ENCODE measurements at places on chromosomes 2 and 18.

GRCh38 chr2:193428336-193428818, 1233.6 kb upstream of the TMEFF2 start:
- no peak for DNase-seq

GRCh38 chr2:31886700-31887099, 124.1 kb downstream of the MEMO1 start:
- DNase-seq, result no peak

DNA sequence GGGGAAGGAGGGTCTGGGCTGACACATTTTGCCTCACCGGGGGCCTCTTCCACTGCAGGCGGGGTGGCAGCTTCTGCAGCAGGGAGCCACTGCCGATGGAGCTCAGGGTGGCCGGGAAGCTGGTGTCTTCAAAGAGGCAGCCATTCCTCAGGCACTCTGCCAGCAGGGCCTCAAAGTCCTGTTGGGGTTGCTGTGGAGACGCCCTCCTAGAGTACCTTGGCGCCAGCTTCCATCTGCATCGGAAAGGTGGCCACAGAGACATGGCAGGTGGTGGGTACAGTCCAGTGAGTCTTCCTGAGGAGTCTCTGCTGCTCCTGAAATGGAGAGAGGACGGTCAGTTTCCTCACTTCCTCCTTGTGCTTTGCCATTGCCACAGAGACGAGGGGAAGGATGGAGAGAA, 12.1 kb downstream of the CAPN14 start:
- no peak for DNase-seq

GRCh38 chr18:65725251-65726050, 25.4 kb upstream of the CDH7 start:
- no peak for DNase-seq

- no peak for DNase-seq
Measured at GRCh38 chr2:203659331-203660049, 46.9 kb upstream of the CD28 start.

- DNase-seq, result peak; percentile 60
Measured at GRCh38 chr2:69642709-69643601, 584 bp downstream of the AAK1 start.

DNA sequence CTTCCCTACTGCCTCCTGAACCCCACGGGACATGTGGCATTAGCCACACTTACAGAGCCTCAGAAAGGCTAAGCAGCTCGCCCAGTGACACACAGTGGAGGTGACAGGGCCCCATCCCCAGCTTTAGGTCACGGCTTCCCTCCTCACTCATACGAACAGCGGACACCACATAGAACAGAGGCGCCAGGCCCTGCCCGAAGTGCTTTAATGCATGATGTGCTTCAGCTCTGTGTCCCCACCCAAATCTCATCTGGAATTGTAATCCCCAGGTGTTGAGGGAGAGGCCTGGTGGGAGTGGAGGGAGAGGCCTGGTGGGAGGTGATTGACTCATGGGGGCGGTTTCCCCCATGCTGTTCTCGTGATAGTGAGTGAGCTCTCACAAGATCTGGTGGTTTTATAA, 135.3 kb downstream of the PTGR3 start:
- no peak for DNase-seq

DNA sequence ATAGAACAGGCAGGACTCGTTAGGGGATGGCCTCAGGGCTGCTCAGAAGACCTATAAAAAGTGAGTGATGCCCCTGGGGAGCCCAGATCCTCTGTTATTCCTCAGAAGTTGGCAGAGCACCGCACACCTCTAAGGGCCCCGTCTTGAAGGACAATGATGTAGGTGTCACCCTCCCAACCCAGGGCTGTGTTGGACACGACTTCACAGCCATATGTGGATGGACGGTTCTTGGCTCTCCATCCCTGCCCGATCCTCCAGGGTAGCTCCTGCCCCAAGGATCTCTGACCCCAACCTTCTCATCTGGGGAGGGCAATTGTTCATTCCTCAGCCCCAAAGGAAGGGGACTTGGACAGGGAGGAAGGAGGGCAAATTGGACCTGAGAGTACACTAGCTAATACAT, 246.1 kb downstream of the DYSF start:
- DNase-seq, result no peak

- DNase-seq, result no peak
Measured at GRCh38 chr2:46009315-46009714, 287.9 kb upstream of the EPAS1 start.

DNA sequence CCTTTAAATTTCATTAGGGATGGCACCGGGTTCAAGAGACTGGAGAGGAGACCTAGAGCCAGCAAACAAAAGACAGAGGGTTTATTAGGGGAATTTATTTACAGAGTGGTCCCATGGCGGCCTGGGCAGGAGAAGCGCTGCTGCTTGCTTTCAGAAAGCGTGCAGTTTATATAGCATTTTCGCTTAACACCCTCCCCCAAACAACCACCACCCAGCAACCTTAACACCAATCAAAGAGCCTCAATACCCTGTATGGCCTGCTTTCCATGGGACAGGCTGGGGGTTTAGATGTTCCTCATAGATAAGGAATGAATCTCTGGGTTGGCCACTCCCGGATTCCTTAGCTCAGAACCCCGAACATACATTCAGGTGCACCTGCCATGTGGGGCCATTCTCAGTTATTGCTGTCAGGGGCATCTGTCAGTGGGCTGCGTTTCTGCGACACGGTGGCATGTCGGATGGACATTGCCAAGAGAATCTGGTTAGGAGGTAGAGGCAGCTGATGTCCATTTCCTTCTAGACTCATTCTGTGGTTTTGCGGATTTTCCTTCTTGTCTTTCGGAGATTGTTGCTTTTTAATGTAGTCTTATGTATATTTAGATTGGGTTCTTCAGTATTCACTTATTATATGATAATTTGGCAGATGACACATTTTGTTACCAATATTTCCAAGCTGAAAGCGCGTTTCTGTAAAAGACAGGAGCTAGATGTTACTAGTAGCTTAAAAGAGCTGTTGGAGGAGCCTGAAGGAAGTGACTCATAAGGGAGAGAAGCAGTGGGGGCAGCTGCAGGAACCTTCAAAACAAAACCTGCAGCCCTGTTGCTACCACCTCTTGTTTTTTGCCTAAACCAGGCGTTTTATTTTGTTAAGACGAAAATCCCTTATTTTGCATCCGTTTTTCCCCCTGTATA, 7.2 kb downstream of the AGAP1 start:
- DNase-seq, result no peak

DNA sequence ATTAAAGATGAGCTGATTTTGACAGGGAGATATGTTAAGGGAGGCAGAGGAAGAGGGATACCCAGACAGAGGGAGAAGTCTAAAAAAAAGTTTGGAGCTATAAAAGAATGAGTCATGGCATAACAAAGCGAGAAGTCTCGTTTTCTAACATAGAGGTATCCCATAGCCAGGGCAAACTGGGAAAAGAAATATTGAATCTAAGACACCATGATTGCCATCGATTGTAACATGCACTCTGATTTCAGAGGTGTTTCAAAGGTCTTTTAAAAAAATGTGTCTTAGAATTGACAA, 110.7 kb downstream of the MDH1 start:
- no peak for DNase-seq

- peak; percentile 11 for DNase-seq
Measured at GRCh38 chr2:240840435-240841060, 20.5 kb upstream of the KIF1A start.

DNA sequence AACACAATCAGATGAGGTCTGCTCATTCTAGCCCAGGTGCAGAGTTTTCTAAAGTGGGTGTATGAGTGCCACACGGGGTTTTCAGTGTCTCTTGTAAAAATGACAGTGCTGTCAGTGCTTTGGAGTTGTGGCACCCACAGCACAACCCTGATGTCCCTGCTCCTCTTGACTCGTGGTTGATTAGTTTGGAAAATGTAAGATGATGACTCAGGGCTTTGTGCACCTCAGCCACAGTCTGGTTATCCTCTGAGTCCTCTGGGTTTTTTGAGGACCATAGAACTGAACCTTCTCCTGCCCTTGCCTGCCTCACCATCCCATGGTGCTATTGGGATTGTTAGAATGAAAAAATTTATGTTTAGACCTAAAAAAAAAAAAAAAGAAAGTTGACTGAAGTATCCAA, 105.6 kb downstream of the MYO1B start:
- no peak for DNase-seq

DNA sequence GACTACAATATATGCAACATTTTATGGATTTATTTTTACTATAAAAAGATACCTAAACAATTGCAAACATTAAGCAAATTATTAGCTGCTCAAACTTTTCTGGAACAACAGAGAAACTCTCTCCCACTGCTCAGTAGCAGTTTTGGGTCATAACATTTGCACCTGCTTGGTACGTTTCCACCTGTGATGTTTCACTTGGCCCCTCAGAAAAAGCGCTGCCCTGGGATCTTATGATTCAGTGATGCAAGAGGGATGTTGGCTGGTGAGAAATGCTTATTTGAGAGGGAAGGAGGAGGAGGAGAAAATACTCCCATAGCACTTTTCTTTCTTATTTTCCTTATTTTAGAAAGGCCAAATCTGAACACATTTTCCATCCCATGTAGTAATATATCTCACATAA, 9.2 kb downstream of the IRS1 start:
- no peak for DNase-seq

GRCh38 chr2:16960579-16960978, 294.9 kb upstream of the CYRIA start:
- no peak for DNase-seq

DNA sequence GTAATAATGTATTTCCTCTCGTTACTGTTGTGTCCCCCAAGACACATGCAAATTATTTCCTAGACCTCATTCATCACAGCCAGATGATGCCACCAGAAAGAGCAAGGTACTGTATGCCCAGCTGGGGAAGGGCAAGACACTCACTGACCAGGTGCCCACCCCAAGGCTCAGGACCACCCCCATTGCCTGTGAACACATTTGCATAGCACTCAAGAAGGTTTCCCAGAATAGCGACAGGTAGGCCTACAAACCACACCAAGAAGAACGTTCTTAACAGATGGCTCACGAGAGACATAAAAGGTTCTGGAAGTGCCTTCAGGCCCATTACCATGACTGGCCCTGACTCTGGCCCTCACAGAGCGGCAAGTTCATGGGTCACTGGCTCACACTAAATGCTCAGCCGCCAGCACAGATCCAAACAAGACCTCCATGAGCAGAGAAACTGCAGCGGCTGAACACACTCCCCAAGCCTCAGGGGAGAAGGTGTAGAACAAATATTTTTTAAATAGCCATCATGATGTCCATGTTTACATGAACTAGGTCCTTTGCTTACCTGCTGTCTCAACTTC, 44.0 kb downstream of the FAM168B start:
- no peak for DNase-seq

GRCh38 chr2:103166456-103167324, 404.9 kb downstream of the TMEM182 start:
- DNase-seq, result no peak

- no peak for DNase-seq
Measured at GRCh38 chr2:67878743-67879142, 184.1 kb downstream of the C1D start.

- DNase-seq, result no peak
Measured at GRCh38 chr2:27369471-27370025, 590 bp downstream of the EIF2B4 start.

DNA sequence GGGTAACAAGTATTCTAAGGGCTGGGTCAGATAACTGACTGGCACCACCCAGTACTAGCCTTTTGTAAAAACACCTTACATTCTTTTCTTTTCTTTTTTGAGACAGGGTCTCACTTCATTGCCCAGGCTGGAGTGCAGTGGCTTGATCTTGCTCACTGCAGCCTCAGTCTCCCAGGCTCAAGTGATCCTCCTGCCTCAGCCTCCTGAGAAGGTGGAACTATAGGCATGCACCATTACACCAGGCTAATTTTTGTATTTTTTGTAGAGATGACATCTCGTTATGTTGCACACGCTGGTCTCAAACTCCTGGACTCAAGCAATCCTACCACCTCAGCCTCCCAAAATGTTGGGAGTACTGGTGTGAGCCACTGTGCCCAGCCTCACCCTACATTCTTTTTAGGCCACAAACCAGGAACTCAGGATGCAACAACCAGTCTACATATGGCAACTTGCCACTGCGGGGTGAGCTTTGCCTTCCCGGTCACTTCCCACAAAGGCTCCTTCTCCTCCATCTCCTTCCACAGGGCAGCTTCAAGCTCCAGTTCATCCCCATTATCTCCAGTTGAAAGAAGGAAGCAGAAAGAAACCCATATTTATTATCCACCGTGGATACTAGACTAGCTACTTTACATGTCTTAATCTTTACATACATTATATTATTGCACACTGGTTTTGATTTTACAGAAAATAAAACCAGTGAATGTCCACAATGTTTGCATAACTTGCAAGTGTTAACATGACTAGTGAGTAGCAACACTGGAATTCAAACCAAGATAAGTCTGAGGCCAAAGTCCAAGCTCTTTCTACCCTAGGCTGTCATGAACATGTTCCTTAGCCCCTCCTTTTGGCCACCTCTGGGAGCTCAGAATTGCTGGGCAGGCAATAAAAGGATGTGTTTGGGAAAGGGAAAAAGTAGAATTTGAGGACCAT, 23.7 kb upstream of the AP1S3 start:
- DNase-seq, result no peak

DNA sequence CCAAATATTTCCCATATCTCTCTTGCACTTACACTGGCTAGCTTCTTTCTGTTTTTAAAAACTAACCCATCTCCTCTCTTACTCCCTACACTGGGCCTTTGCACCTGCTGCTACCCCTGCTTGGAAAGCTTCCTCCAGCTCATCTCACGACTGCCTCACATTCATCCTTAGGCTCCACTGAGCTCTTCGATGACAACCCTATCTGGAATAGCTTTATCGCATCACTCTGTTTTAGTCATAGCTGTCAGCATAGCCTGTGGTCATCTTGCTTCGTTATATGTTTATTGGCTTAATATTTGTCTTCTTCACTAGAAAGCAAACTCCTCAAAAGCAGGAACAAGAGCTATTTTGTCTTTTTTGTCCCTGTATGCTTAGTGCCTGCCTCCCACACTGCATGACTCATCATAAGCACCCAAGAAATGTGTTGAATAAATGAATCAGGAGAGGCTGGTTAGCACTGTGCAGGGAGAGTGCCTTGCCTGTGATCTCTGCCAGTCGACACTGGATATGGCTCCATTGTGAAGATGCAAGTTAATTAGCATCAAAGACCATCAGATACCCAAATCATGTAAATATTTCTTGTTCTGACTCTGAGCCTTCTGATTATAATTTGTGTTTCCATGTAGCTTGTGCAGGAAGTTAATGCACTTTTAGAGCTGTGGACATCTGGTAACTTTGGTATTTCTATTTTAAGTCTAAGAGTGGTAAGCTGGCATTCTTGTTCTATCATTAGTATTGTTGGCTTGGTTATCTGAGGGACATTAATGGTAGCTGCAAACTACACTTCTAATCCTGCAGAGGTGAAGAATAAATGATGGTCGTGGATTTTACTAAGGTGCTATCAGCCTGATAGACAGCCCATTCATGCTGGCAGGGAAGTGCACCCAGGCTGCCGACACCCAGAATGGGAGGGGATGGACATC, 10.3 kb upstream of the DYTN start:
- DNase-seq, result no peak

DNA sequence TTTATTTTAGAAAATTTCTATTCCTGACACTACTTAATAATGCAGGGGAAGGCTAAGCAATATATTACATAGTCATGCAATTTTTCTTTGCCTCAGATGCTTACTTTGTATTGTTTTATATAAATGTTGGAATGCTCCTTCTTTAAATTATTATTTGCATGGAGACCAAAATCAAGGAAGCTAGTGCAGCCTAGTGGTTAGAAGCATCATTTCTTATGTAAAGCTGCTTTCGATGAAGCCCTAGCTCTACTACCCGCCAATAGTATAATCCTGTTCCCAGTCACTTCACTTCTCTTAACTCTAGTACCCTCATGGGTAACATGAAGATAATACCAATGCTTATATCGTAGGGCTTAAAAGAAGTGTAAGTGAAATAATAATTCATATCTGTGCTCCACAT, 198.9 kb downstream of the LRATD1 start:
- no peak for DNase-seq

Data from skeletal muscle cell (primary cell).